Occipital lobe (tissue), 3 donors: ENCODE measurements at places on chromosomes 6 and 20. TPM values are rescaled to one million over a fixed set of nuclear protein-coding genes. Genes with fewer than 3 reads are reported as not detected.

Gene HLA-G
- total RNA-seq, result not detected

Gene CHRNA4
- 7.8 TPM for total RNA-seq

Gene TUBB2B
- 4,324 TPM for total RNA-seq

DNA sequence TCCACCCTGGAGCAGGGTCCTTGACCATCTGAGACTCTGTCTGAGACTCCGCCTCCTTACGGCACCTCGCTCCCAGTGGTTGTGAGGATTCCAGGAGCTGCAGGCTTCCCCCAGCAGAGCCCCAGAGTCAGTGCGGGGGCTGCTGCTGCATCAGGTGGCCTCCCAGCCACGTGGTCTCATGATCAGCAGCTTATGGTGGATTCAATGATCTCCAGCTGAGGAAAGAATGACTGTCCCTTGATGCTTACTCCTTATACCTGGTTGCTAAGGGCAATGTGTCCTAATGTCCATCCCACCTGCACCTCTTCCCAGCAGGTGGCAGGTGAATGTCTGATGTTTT lies 40.0 kb downstream of the SLC22A1 start:
- DNase-seq, result no peak

GRCh38 chr6:95917034-95917433 lies 98.7 kb upstream of the FUT9 start:
- no peak for DNase-seq

Gene ADTRP
- total RNA-seq, result 2.5 TPM

- no peak for DNase-seq
These were observed 74.4 kb downstream of the ELOVL4 start for GRCh38 chr6:79872986-79873385.

Gene ASF1A
- 42.7 TPM for total RNA-seq

- DNase-seq, result no peak
These were observed 125.8 kb downstream of the LY86 start for GRCh38 chr6:6714118-6714897.

- no peak for DNase-seq
These were observed 681.0 kb downstream of the C6orf118 start for GRCh38 chr6:164628302-164628931.

DNA sequence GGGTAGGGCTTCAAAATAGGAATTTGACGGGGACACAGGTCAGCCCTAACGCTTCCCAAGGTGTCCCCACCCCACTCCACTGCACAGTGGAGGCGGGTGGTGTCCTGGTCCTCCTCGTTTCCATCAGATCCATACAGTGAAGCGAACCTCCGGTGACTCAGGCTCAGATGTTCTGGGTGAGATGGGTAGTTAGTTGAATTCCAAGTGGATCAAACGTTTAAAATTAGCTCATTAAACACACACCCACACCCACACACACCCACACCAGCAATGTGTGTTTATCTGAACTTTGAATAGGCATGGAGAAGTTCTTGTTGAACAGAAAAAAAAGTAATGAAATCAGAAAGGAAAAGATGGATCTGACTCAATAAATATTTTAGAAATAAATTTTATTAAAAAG lies 58.9 kb downstream of the CDH4 start:
- no peak for DNase-seq

DNA sequence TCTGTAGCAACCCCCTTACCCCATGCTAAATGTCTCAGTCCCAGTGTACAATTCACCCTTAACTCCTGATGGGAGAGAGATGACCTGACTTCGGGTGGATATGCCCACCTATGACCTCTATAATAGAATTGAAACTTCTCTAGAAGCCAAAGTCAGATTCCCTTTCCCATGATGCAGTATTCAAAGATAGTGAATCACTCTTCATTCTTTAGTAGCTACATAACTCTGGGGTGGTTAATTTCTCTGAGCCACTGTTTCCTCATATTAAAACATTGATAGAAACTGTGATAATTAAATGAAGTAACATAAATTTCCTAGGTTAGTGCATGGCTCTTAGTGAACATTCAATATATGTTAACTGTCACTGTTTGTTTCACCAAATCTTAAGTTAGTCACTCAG lies 500.4 kb downstream of the COL12A1 start:
- DNase-seq, result no peak

GRCh38 chr6:1499777-1500176 lies 109.9 kb upstream of the FOXC1 start:
- no peak for DNase-seq

Gene PAX1
- total RNA-seq, result under 0.01 TPM

Gene GGTLC1
- not detected for total RNA-seq

Gene MCHR2
- 4.1 TPM for total RNA-seq

Gene STX11
- total RNA-seq, result 0.78 TPM

- DNase-seq, result no peak
These were observed 46.9 kb upstream of the ARMC2 start for GRCh38 chr6:108801366-108801765.

DNA sequence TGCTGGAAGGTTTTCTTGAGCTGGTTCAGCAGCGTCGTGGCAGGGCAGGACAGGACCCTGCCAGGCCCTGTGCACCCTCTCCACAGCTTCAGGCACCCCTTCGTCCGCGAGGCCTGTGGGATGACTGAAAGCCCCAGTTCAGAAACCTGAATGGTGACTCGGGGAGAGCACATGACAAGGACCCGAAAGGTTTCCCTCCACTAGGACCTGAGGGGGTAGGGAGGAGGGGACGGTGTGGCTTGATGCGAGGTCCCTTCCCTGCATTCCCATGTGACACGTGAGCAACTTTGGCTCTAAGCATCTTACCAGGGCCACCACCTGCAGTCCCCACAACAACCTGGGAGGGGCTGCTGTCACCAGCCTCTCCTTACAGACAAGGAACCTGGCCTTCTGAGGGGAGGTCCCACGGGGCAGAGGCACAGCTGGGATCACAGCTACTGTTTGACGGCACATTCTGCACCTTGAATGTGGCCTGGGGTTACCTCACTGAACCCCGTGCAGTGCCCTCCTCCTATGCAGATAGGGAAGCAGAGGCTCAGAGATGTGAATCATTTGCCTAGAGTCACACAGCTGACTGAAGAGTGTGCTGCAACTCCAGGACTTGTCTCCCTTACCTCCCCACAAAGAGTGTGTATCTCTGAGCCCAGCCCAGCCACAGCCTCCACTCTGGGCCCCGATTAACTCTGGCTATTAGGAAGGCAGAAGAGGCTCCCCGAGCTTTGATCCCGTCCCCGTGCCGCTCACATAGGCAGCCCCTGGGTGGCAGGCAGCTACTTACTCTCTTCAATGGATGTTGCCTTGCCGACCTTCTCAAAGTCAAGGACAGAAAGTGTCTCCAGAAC lies 84.6 kb downstream of the PTPN1 start:
- DNase-seq, result no peak

GRCh38 chr20:43691928-43692524 lies 25.1 kb downstream of the MYBL2 start:
- no peak for DNase-seq

DNA sequence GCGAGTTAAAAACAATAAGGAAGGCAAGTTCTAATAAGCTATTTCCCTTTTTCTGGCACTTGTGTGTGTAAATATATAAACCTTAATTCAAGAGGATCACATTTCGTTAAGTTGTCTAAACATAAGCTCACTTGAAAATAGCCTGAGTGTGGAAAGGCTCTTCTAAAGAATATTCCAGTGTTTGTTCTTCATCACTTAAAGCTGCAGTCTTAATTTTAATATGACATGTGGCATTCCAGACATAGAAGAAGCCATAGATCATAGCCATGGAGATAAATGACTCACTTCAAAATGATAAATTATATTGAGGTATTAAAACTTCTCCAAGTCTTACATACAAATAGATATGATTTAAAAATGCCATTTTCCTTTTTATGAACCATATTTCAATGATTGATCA lies 42.1 kb downstream of the IYD start:
- DNase-seq, result no peak

DNA sequence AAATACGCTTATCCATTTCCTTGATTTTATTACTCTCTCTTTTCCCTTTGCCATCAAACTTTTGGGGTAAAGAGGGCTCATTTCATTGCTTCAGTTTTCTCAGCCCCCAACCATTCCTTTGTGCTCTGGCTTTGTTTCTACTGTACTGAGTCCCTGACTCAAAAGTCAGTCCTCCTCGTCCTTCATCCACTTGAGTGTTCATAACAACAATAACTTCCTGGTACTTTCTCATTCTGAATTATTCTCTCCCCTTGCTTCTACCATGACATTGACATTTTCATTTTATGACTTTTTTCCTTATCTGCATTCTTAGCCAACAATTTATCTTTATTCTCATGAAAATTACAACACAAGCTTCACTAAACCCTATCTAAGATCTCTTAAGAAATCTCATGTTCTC lies 911 bp downstream of the ENPP3 start:
- DNase-seq, result no peak

Gene TENT5A
- 3.4 TPM for total RNA-seq

- DNase-seq, result peak; percentile 35
These were observed 1.8 kb downstream of the SPATA2 start for GRCh38 chr20:49913399-49914047.

DNA sequence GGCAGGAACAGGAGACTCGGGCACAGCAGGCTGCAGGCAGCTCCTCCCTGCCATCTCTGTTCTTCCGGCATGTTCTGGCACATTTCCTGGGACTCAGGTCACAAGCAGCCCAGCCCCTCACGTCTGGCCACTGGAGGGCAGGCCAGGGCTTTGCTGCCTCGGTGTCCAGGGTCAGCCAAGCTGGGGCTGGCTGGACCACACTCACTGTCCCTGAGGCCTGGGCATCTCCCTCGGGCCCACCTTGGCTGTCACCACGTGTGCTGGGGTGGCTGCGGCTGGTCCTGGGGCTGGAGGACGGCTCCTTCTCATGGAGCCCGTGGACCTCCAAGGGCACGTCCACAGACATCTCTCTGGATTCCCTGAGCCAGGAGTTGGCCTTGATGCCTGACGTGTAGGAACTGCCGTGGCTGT lies 18.5 kb downstream of the FRMD1 start:
- peak; percentile 29 for DNase-seq

Gene OPN5
- total RNA-seq, result not detected

Gene FANCE
- total RNA-seq, result 9.5 TPM

DNA sequence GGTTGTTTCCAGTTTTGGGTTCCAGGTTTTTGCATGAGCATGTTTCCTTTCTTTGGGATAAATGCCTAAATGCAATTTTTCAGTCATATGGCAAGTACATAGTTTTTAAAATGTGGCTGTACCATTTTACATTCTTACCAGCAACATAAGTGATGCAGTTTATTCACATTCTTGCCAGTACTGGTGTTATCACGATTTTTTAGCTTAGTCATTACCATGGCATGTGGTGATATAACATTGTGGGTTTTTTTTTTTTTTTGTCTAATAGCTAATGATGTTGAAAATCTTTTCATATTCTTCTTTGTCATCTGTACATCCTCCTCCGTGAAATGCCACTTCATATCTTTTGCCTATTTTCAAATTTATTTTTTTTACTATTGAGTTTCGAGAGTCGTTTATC lies 2.9 kb upstream of the TDRD6 start:
- DNase-seq, result no peak

GRCh38 chr6:126176282-126176681 lies 163.6 kb upstream of the CENPW start:
- no peak for DNase-seq

DNA sequence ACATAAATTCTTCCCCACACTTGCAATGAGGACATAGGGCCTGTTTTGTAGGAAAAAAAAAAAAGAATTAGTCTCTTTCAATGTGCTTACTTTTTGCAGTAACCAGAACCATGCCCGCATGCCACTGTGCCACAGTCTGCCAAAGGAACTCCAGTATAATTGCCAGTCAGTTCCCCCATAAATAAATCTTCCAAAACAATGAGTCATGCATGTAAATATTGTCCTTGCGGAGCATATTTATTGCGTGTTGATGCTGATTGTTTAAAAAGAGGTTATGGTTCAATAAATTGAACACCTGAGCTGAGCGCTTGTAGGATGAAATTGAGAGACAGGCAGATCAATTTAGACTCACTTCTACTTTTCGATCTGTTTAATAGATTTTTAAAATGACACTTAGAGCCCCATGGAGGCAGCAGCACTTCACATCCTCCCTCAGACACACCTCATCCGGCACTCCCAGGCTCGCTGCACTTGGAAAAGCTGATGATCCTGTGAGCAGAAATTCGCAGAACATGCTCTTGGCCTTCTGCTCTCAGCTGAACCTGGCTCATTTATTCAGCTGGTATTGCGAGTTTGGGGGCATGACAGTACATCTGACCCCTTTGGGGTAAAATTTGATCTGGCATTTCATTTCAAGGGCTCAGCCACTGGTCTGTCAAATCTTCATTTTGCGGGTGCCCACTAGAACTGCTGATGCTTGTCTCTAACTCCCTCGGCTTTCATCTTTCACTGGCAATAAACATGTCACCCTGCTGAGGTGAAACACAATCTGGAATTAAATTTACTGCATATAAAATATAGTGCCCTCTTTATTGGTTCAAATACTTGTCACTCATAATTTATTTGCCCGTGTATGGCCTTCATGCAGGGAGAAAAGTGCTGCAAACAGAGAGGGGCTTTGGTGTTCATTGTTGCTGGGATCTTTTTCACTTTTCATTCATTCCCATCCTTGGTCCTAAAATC lies 371.1 kb upstream of the POU3F2 start:
- no peak for DNase-seq

DNA sequence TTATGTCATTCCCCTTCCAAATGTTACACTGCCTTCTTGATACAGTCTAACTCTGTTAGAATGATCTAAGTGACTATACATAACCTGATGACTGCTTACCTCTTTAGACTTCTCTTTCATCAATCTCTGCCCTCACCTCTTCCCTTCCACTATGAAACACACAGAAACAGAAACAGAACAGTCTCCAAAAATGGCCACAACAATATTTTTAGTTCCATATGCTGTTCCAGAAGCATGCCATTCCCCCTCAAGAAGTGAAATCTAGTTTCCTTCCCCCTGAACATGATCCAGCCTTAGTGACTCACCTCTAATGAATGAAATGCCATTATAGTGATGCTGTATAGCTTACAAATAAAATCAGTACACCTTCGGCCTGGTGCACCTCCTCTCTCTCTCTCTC lies 229.3 kb upstream of the TENT5A start:
- DNase-seq, result no peak

Gene LGSN
- 0.47 TPM for total RNA-seq

DNA sequence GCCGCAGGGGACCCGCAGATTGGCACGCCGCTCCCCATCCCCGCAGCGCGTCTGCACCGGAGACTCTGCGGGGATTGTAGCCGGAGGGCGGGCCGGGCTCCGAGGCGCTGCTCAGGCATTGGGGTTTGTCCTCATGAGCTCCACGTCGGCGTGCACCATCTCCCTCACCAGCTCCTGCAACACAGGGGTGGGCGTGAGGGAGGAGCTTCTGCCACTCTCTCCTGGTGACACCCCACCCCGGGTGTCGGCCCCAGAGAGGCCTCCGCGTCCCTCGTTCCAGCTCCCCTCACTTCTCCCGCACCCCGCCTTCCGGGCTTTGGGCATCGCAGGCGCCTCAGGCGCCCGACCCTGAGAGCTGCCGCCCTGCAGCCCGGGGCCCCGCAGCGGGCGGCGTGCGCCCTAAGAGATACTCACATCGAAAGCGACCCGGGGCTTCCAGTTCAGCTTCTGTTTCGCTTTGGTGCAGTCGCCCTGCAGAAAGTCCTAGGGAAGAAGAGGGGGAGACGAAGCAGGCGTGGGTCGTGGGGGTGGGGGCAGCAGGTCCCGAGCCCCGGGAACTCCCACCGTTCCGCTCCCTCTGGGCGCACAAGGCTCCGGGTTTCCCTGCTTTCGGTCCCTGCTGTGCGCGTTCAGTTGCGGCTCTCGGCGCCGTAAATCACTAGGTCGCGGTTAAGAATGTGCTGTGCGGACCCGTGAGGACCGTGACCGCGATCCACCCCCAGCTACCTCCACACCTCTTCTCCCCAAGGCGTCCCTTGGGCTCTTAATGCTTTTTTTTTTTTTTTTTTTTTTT lies 14.5 kb downstream of the FOXC1 start:
- DNase-seq, result no peak

Gene KCNK17
- not detected for total RNA-seq

Gene VIP
- total RNA-seq, result 4.8 TPM

GRCh38 chr6:27669624-27670301 lies 196.9 kb upstream of the ZNF184 start:
- no peak for DNase-seq
